Psoas muscle (tissue), 8 donors: ENCODE measurements at places on chromosomes 7 and 10.

- H3K4me1 ChIP-seq: no peaks in the 10 kb centered on the region
- H3K36me3 ChIP-seq: no peaks in the 10 kb centered on the region
- no peak overlapping the region for H3K27ac ChIP-seq
- no peak overlapping the region for H3K4me3 ChIP-seq
- H3K27me3 ChIP-seq: no peaks in the 10 kb centered on the region
- DNase-seq: no peak
These were observed 23.5 kb downstream of the UPP1 start for GRCh38 chr7:48112401-48113165.

DNA sequence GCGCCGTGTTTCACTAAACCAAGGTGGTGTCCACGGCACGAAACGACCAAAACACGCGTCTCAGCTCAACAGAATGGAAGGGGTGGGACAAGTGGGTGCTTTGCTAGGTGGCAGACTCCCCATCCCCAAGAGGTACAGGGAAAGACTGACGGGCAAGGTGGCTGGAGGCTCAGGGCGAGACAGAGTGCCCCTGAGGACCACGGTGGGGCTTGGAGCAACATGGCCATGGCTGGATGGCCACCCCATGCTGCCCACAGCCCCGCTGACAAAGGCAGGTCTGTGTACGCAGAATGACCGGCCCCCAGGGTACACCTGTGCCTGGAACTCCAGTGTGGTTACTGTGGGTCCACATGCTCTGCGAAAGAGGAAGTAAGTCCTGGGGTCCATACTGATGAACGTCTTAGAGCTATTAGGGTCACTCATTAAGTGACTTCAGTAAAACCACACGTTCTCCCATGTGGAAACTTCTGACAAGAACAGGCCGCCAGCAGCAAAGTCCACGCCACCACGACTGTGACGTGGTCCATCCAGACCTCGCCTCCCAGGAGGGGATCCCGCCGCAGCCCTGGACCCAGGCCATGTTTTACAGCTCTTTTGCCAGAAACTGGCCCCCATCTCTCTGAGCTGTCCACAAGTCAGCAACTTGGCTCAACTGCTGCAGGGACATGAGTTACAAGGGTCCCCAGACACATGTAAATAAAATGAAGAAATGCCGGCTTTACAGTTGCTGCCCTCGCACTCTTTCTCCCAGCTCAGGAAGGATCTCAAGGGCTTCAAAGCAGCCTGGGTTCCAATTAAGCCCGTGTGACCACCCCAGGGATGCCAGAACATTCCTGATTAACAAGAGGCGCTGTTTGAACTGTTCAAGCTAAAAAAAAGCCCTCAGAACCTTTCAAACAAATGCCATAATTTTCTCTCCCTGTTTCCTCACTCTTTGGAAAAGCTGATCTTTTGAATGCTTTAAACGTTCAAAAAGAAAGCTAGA, 66.8 kb downstream of the MAD1L1 start:
- H3K36me3 ChIP-seq: no peaks in the 10 kb centered on the region
- DNase-seq: no peak
- peaks cover 5% of the 10 kb centered on the region for H3K4me1 ChIP-seq
- H3K27ac ChIP-seq: no peak overlapping the region
- H3K4me3 ChIP-seq: no peak overlapping the region
- peaks cover 1% of the 10 kb centered on the region for H3K27me3 ChIP-seq

DNA sequence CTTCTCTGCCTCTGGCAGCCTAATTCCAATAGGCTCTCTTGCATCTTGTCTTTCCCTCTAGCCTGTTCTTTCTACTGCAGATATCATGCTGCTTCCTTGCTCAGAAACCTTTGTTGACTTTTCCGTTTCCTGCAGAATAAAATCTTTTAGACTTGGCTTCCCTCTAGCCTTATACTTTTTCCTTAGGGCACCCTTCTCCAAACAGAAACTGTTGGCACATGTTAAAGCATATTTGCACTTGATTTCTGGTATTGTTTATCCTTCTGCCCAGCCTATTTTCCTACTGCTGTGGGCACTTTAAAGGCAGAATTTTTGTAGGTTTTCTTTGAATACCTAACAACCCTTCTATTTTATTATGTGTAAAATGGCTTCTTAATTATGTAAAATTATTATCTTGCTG, 4.6 kb downstream of the GNAI1 start:
- no peak overlapping the region for H3K4me3 ChIP-seq
- peaks cover 18% of the 10 kb centered on the region for H3K4me1 ChIP-seq
- H3K36me3 ChIP-seq: no peaks in the 10 kb centered on the region
- H3K27me3 ChIP-seq: no peaks in the 10 kb centered on the region

GRCh38 chr10:132296666-132297443, 10.9 kb downstream of the STK32C start:
- peaks cover 2% of the 10 kb centered on the region for H3K27me3 ChIP-seq
- H3K36me3 ChIP-seq: no peaks in the 10 kb centered on the region
- H3K27ac ChIP-seq: no peak overlapping the region

DNA sequence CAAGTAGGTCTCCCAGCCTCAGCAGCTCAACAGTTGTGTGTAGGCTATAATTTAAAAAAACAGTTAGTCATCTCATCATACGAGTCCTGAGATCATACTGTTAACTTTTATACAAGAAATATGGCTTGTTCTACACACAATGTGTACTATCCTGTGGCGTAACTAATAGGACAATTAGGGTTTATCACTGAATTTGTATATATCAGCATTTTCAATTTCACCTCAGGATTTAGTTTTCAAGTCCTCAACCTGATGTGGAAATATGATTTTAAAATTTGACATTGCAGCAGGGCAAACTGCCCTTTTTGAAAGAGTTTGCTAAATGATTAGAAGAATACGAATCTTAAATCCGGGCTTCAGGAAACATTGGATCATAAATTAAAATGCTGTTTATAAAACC, 237.2 kb upstream of the CTBP2 start:
- no peak overlapping the region for H3K27ac ChIP-seq
- no peaks in the 10 kb centered on the region for H3K4me1 ChIP-seq
- no peaks in the 10 kb centered on the region for H3K36me3 ChIP-seq
- DNase-seq: no peak
- no peaks in the 10 kb centered on the region for H3K27me3 ChIP-seq
- H3K4me3 ChIP-seq: no peak overlapping the region

DNA sequence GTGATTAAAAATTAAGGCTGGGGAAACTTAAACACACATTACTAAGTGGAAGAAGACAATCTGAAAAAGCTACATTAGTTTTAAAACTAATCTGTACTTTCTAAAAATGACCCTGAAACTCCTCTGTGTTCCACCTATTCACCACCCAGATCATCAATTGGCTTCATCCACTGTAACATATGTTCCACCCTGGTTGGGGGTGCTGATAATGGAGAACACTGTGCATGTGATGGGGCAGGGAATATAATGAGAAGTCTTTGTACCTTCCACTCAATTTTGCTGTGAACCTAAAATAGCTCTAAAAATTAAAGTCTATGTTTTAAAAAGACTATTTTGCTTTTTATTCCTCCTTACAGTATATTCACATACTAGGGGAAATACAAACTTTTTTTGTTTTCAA, 132.7 kb downstream of the CNOT4 start:
- H3K4me1 ChIP-seq: no peaks in the 10 kb centered on the region
- H3K27ac ChIP-seq: no peak overlapping the region
- H3K36me3 ChIP-seq: no peaks in the 10 kb centered on the region
- DNase-seq: no peak
- H3K4me3 ChIP-seq: no peak overlapping the region

DNA sequence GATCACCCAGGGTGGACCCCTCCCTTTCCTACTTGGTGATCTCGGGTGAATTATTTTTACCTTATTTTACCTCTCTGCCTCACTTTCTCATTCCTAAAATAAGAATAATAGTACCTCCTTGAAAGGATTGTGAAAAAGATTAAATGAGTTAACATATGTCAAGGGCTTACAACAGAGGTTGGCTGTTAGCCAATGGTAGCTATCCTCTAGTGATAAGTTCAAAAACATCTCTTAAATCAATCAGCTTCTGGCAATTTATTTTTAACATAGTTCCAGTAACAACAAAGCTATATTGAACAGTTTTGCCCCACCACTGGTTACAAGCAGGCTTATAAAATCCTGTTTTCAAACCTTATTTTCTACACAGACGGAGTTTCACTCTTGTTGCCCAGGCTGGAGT, 45.4 kb downstream of the TMEM168 start:
- no peak overlapping the region for H3K27ac ChIP-seq
- no peaks in the 10 kb centered on the region for H3K4me1 ChIP-seq
- no peak overlapping the region for H3K4me3 ChIP-seq
- DNase-seq: no peak
- no peaks in the 10 kb centered on the region for H3K27me3 ChIP-seq
- H3K36me3 ChIP-seq: no peaks in the 10 kb centered on the region

DNA sequence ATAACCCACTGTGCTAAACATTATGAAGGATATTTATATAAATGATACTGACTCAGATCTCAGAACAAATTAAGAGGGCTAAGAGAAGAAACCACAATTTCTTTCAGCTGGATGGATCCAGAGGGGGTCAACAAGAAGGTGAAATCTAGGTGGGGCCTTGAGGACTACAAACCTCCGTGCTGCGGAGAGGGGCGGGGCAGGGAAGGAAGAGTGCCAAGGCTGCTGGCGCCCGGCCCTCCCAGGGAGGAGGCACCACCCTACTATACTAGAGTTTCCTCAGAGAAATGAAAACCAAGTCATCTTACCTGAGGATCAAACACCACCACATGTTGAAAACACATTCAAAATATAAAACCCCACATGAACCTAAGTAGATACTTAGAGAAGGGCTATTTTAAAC, 29.3 kb upstream of the CRYGN start:
- H3K4me3 ChIP-seq: no peak overlapping the region
- H3K27ac ChIP-seq: peak overlapping the region; percentile 66
- peaks cover 27% of the 10 kb centered on the region for H3K4me1 ChIP-seq
- no peak for DNase-seq
- peaks cover 12% of the 10 kb centered on the region for H3K36me3 ChIP-seq

DNA sequence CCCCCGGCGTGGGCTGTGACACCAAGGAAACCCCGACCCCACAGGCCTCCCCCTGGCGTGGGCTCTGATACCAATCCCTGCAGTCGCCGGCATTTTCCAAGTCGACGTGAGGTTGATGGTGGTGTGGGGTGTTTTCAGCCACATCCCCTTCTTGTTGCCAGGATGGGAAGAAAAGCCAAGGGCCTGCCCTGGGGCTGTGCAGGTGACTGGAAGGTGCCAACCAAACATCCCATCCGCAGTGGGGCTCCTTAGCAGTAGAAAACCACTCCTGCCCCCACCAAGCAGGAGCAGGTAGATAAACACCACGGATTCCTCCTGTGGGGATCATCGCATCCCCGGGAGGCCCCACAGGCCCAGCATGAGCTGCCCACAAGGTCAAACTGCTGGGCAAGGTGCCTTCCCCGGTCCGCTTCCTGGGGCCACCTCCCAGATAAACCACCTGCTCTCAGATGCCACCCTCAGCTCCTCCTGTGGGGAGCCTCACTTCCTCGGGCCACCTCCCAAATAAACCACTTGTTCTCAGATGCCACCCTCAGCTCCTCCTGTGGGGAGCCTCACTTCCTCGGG, 88.5 kb upstream of the DIP2C start:
- H3K4me1 ChIP-seq: peaks cover 8% of the 10 kb centered on the region
- DNase-seq: peak; percentile 28
- H3K27ac ChIP-seq: no peak overlapping the region
- H3K4me3 ChIP-seq: no peak overlapping the region
- peaks cover 11% of the 10 kb centered on the region for H3K27me3 ChIP-seq

DNA sequence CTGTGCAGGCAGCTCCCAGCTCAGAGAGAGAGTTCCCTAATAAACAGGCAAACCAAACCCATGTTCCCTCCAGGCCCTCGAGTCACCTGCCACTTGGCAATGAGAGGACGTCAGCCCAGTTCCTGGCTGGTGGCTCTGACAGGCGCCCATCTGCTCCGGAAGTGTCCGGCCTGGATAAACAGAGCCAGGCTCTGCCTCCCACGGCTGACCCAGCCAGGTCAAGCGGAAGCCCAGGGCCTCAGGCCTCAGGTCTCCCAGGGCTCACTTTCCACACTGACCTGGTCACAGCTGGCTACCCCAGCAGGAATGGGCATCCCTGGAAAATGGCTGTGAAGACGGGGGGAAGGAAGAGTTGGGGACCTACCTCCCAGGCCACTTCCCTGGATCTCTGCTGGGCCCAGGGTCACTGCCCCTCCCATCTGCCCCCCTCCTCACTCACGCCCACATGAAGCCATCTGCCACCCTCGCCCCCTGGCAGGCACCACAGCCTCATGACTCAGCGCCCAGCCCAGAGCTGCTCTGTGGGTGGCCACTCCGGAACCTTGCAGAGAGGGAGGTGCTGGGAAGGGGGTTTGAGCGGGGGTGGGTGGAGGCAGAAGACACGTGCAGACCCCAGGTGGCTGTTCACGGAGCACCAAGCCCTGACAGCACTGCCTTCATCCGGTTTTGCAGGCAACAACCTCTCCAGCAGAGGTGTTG, 37.4 kb upstream of the DUSP5 start:
- no peaks in the 10 kb centered on the region for H3K27me3 ChIP-seq
- H3K4me1 ChIP-seq: no peaks in the 10 kb centered on the region
- no peak overlapping the region for H3K27ac ChIP-seq
- no peak overlapping the region for H3K4me3 ChIP-seq

- no peak for DNase-seq
- no peak overlapping the region for H3K4me3 ChIP-seq
- H3K4me1 ChIP-seq: no peaks in the 10 kb centered on the region
- no peaks in the 10 kb centered on the region for H3K27me3 ChIP-seq
These were observed 26.1 kb upstream of the RSU1 start for GRCh38 chr10:16843252-16843870.

- H3K36me3 ChIP-seq: no peaks in the 10 kb centered on the region
- H3K4me3 ChIP-seq: no peak overlapping the region
- H3K4me1 ChIP-seq: peaks cover 19% of the 10 kb centered on the region
- DNase-seq: peak; percentile 79
These were observed 86.6 kb downstream of the STRA8 start for GRCh38 chr7:135320268-135320667.

DNA sequence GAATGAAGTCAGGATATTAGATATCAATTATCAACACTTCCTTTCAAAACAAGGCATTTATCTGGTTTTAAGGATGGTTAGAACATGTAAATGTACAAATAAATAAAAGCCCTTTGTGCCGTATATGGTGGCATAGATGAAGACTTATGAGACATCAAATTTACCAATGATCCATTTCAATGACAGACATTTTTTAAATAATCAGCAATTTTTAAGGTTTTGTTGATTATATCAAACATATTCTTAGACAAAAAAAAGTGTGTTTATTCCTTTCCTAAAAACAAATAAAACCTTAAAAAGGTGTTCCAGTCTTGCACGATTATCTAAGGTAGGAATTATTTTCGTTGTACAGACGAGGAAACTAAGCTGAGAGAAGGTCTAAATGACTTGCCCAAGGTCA, 13.8 kb downstream of the APBB1IP start:
- no peak overlapping the region for H3K27ac ChIP-seq
- no peaks in the 10 kb centered on the region for H3K4me1 ChIP-seq
- no peaks in the 10 kb centered on the region for H3K36me3 ChIP-seq
- no peaks in the 10 kb centered on the region for H3K27me3 ChIP-seq
- H3K4me3 ChIP-seq: no peak overlapping the region
